Natural killer cell treated with Interleukin-12 subunit alpha and Interleukin-12 subunit beta and Interleukin-15 and Interleukin-18, amount 100 ng/mL, for 72 hours (primary cell): ENCODE measurements at places on chromosomes 16 and 17. TPM values are rescaled to one million over a fixed set of nuclear protein-coding genes. Genes with fewer than 3 reads are reported as not detected.

GRCh38 chr16:65375651-65376050, 253.8 kb upstream of the CDH11 start:
- H3K4me1 ChIP-seq = no peaks in the 10 kb centered on the region
- H3K36me3 ChIP-seq = no peaks in the 10 kb centered on the region
- DNase-seq = no peak
- H3K27ac ChIP-seq = no peak overlapping the region
- H3K27me3 ChIP-seq = no peaks in the 10 kb centered on the region

- H3K27me3 ChIP-seq = no peaks in the 10 kb centered on the region
- peak overlapping the region; percentile 50 for H3K4me3 ChIP-seq
- DNase-seq = no peak
- peaks cover 27% of the 10 kb centered on the region for H3K4me1 ChIP-seq
- peak overlapping the region; percentile 94 for H3K27ac ChIP-seq
Observed at GRCh38 chr17:77233635-77234334, 93.0 kb downstream of the SEC14L1 start.

GRCh38 chr16:87505834-87506233, 13.0 kb upstream of the ZCCHC14 start:
- no peaks in the 10 kb centered on the region for H3K36me3 ChIP-seq
- H3K4me3 ChIP-seq = no peak overlapping the region
- H3K27ac ChIP-seq = no peak overlapping the region

DNA sequence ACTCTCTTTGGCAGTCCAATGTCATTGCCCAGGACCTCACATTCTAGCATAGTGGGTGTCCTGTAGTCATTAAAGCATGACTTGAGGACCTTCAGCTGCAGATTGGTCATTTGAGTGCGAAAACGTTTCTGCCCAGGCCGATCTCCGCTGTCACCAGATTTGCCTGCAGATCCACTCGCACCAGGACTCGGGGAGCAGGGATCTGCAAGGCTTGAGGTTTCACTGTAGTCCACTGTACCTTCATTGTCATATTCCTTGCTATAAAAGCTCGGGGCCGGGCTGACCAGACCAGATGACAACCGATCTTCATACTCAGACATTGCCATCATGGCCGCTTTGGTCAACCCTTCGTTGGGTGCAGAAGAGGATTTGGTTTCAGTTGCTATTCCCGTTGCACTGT, 254.2 kb downstream of the ZFHX3 start:
- no peak for DNase-seq
- no peak overlapping the region for H3K27ac ChIP-seq
- peaks cover 3% of the 10 kb centered on the region for H3K27me3 ChIP-seq
- H3K4me3 ChIP-seq = no peak overlapping the region
- H3K36me3 ChIP-seq = no peaks in the 10 kb centered on the region
- no peaks in the 10 kb centered on the region for H3K4me1 ChIP-seq

DNA sequence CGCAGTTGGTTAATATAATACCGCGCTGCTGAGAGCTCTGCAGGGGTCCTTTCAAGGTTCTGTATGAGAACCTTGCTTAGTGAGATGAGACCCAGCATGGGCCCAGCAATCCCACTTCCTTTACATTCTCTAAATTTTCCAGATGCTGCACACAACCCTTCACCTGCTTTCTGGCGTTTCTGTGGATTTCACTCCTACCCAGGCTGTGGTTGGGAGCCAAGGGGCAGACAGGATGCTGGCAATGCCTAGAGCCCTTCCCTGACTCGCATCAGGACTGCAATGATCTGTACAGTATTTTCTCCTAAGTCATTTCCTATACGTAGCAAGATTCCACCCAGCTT, 10.1 kb upstream of the PIPOX start:
- no peak for DNase-seq
- peaks cover 34% of the 10 kb centered on the region for H3K27me3 ChIP-seq
- peaks cover 13% of the 10 kb centered on the region for H3K36me3 ChIP-seq
- H3K4me1 ChIP-seq = no peaks in the 10 kb centered on the region

DNA sequence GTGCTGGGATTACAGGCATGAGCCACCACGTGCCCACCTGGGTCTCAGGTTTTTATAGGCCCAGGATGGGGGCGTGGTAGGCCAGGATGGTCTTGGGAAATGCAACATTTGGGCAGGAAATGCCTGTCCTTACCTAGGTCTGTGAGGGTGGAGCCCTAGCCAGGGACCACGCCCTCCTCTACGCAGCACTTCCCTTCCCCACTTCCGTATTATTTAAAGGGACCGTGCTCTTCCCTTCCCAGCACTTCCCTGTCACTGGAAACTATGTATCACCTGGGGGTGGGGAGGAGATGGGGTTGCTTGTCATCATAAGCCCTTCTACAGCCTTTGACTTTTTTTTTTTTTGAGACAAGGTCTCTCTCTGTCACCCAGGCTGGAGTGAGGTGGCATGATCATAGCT, 238.9 kb upstream of the NLRP1 start:
- no peak for DNase-seq
- no peaks in the 10 kb centered on the region for H3K4me1 ChIP-seq
- H3K27ac ChIP-seq = no peak overlapping the region
- no peaks in the 10 kb centered on the region for H3K36me3 ChIP-seq
- H3K4me3 ChIP-seq = no peak overlapping the region

DNA sequence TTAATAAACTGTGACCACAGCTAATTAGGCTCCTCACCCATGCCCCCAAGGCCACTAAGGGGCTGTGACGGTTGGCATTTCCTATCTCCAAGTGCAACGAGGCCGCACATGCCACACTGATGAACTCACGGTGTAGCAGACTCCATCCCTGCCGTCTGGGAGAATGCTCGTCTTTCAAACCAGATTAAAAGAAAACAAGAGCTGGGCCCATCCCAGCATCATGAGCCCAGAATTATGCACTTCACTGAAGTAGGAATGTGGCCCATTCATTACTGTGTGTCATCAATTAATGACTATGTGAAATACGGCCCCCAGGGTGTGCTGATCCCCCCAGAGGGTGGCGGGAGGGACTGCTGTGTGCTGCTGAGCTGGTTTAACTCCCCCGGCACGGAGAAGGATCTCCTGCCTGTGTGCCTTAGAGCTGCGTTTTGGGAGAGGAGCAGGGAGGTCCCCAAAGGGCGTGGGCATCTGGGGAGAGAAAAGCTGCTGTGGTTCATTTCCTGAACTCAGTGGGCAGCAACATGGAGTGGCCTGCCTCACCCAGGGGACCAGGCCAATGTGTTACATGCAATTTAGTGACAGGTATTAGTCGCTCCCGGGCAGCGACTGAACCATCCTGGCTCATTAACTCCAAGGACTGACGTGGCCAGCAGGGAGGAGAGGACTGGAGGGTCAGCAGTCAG, 194.5 kb downstream of the FOXL1 start:
- DNase-seq = no peak
- no peak overlapping the region for H3K4me3 ChIP-seq
- H3K36me3 ChIP-seq = no peaks in the 10 kb centered on the region
- no peaks in the 10 kb centered on the region for H3K4me1 ChIP-seq
- no peak overlapping the region for H3K27ac ChIP-seq
- H3K27me3 ChIP-seq = peaks cover 25% of the 10 kb centered on the region

DNA sequence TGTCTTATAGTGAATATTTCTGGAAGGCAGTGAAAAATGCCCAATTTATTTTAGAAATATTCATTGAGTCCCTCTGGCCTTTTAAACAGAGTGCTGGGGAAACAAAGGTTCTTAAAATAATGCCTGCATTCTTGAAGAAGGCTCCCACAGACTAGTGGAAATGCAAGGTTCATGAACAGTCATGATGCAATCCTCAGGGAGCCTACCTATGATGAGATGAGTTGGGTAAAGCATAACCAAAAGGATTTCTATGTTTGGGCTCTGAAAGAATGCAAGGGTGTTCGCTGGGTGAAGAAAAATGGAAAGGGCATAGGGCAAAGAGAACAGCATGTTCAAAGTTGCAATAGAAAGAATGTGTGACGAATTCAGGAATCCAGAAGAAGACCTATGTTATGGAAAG, 214.5 kb upstream of the MAF start:
- no peak for DNase-seq
- H3K4me3 ChIP-seq = no peak overlapping the region
- no peak overlapping the region for H3K27ac ChIP-seq
- peaks cover 7% of the 10 kb centered on the region for H3K27me3 ChIP-seq
- H3K4me1 ChIP-seq = no peaks in the 10 kb centered on the region

- no peaks in the 10 kb centered on the region for H3K36me3 ChIP-seq
- no peak overlapping the region for H3K4me3 ChIP-seq
- H3K4me1 ChIP-seq = no peaks in the 10 kb centered on the region
- no peaks in the 10 kb centered on the region for H3K27me3 ChIP-seq
- no peak for DNase-seq
- H3K27ac ChIP-seq = no peak overlapping the region
Observed at GRCh38 chr16:5595849-5596248, 498.3 kb upstream of the EEF2KMT start.

GRCh38 chr17:10316801-10317542, 55.8 kb downstream of the MYH13 start:
- peaks cover 13% of the 10 kb centered on the region for H3K27me3 ChIP-seq
- peak; percentile 72 for DNase-seq
- H3K27ac ChIP-seq = peak overlapping the region; percentile 44
- H3K36me3 ChIP-seq = no peaks in the 10 kb centered on the region
- peaks cover 12% of the 10 kb centered on the region for H3K4me1 ChIP-seq
- H3K4me3 ChIP-seq = peak overlapping the region; percentile 76

GRCh38 chr17:41406205-41406604, 8.8 kb upstream of the KRT31 start:
- no peak for DNase-seq
- H3K27ac ChIP-seq = no peak overlapping the region
- H3K27me3 ChIP-seq = peaks cover 17% of the 10 kb centered on the region
- no peak overlapping the region for H3K4me3 ChIP-seq
- no peaks in the 10 kb centered on the region for H3K36me3 ChIP-seq

GRCh38 chr16:70582280-70582978, 58.8 kb downstream of the SF3B3 start:
- no peaks in the 10 kb centered on the region for H3K4me1 ChIP-seq
- no peaks in the 10 kb centered on the region for H3K27me3 ChIP-seq
- H3K36me3 ChIP-seq = no peaks in the 10 kb centered on the region
- H3K27ac ChIP-seq = no peak overlapping the region

DNA sequence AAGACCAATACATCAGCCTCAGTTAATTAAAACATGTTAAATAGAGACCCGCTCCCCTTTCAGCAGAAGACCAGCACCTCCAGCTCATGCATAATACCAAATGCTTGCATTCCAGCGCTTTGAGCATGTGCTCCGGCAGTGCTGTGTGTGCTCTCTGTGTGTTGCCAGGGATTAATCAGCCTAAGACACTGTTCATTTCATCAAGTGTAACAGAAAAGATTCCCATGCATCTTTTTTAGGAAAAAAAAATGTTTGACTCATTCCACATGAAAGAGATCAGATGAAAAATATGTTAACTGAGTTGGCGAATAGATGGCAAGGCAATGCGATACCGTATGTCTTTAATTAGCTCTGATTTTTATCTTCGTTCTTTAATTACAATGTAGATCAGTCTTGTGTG, 187.6 kb downstream of the RPTOR start:
- no peaks in the 10 kb centered on the region for H3K36me3 ChIP-seq
- H3K27me3 ChIP-seq = no peaks in the 10 kb centered on the region
- no peak for DNase-seq
- H3K27ac ChIP-seq = no peak overlapping the region

DNA sequence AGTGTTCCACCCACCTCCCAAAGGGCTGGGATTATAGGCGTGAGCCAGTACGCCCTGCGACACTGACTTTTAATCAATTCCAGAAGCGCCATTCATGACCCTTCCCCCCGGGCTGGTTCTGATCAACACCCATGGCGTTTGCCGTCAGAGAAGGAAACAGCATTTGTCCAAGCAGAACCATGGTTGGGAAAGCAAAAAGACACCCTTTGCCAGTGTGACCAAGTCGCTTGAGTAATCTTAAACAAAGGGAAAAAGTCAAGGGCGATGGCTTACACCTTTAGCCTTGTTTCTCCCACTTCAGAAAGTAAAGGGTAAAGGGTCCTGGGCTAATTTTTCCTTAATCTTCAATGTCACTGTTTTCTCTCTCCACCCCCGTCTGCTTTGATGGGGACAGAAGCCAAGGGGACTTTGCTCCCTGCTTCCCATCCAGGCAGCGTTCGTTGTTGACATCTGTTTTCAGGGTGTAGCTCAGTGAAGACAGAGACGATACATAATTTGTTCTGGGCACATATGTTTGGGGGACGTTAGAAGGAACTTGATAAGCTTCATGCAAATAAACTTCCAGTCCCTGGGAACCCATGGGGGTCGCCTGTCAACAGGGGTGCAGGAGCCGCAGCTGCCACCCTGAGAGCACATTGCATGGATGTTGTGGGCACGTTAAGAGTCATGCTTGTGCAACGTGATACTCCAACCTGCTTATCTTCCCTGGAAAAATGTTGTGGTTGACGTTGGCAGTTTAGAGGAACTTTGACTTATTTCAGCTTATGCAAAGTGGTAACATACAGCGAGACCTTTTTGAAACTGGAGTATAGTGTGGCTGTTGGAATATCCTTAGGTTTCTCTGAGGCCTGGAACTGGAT, 50.6 kb upstream of the TANGO6 start:
- no peaks in the 10 kb centered on the region for H3K36me3 ChIP-seq
- no peak for DNase-seq
- H3K27ac ChIP-seq = no peak overlapping the region
- no peak overlapping the region for H3K4me3 ChIP-seq

DNA sequence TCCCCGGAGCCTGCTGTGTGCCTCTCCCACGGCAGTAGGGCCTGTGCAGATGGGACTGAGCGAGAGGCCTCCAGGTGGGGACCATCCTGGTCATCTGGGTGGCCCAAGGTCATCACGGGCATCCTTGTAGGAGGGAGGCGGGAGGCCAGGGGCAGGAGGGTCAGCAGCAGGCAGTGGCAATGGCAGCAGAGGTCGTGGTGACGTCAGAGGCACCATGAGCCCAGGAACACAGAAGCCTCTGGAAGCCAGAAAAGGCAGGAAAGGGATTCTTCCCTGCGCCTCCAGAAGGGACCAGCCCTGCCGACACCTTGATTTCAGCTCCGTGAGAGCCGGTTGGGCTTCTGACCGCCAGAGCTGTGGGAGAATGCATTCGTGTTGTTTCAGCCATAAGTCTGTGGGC, 190.3 kb downstream of the BANP start:
- no peak overlapping the region for H3K4me3 ChIP-seq
- H3K27ac ChIP-seq = no peak overlapping the region
- no peak for DNase-seq
- no peaks in the 10 kb centered on the region for H3K4me1 ChIP-seq

DNA sequence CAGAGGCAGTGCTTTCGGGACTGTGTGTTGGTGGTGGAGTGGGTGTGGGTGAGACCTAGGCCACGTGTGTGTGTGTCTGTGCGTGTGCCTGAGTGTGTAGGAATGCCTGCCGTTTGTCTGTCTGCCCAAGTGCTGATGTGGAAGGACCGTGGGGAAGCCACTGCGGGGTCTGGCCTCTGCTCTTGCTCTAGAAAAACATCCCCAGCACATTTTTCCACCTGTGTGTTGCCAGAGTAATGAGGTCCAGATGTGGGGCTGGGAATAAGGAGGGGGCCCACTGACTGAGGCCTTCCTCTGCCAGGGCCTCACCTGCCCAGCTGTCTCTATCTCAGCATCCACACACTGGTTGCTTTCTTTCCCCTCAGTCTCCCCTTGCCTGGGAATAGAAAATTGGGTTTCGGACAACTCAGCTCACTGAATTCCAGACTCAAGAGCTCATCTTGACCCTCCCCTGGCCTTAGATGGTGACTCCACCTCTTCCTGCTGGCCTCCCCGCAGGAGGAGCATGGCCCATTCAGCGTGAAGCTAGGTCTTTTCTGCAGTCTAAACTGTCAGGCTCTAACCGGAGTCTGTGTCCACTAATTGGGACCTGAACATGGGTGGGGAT, 7.6 kb downstream of the SGCA start:
- no peak overlapping the region for H3K27ac ChIP-seq
- peaks cover 3% of the 10 kb centered on the region for H3K27me3 ChIP-seq
- H3K36me3 ChIP-seq = no peaks in the 10 kb centered on the region
- no peak overlapping the region for H3K4me3 ChIP-seq
- H3K4me1 ChIP-seq = peaks cover 19% of the 10 kb centered on the region

Gene CACNA1G
- total RNA-seq = not detected

Gene C17orf78
- not detected for total RNA-seq

Gene PRPF8
- total RNA-seq = 422 TPM

Gene RNF166
- 29.1 TPM for total RNA-seq
